ENCODE measurements at places on chromosomes 7 and 10.

- no peak for DNase-seq
Measured at GRCh38 chr10:44460416-44460815, 75.5 kb upstream of the CXCL12 start.

GRCh38 chr7:108282427-108282996, 152.4 kb upstream of the LAMB4 start:
- no peak for DNase-seq

DNA sequence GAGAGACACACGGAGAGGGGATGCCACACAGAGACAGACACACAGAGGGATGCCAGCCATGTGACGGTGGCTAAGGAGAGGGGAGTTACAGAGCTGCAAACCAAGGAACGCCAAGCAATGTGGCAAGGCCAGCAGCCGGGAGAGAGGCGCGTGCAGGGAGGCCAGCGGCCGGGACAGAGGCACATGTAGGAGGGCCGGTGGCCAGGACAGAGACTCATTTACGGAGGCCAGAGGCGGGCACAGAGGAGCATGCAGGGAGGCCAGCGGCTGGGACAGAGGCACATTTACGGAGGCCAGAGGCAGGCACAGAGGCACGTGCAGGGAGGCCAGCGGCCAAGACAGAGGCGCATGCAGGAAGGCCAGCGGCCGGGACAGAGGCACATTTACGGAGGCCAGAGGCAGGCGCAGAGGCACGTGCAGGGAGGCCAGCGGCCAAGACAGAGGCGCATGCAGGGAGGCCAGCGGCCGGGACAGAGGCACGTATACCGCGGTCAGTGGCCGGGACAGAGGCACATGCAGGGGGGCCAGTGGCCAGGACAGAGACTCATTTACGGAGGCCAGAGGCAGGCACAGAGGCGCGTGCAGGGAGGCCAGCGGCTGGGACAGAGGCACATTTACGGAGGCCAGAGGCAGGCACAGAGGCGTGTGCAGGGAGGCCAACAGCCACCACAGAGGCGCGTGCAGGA, 40.4 kb downstream of the INSIG1 start:
- DNase-seq: no peak

- DNase-seq: no peak
Measured at GRCh38 chr10:99389729-99390480, 40.5 kb downstream of the GOT1 start.

- DNase-seq: no peak
Measured at GRCh38 chr10:4720463-4720862, 105.5 kb upstream of the AKR1E2 start.

DNA sequence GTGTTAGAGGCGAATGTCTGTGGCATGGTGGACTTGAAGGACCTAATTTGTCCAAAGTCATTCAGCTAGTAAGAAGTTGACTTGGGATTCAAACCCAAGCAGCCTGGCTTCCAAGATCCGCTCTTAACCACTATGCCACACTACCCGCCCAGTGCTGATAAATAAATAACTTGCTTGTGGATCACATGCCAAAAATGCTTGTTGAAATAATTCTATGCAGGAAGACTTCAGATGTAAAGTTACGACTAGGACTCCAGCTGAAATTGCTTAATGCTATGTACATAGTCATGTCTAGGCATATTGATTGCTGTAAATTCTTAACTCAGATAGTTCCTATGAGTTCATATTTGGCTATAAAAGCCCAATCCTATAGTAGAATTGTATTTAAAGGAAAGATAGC, 76.0 kb downstream of the PLXDC2 start:
- no peak for DNase-seq

- no peak for DNase-seq
Measured at GRCh38 chr7:33792041-33792440, 113.3 kb upstream of the BMPER start.

DNA sequence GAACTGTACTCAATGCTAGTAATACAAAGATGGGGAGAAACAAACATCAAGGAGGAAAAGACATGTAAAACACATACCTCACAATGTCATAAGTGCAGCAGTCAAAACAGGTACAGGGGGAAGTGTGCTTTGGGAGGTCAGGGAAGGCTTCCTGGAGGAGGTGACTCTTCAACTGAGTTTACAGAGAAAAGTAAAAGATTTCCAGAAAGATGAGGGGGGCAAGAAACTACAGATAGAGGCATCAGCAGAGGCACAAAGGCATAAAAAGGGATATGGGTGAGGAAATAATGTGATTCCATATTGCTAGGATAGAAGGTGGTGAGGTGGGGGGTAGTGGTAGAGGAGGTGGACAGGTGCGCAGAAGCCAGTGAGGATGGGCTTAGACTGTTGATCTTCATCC, 95.0 kb downstream of the LSM5 start:
- no peak for DNase-seq

- no peak for DNase-seq
Measured at GRCh38 chr7:27116962-27117886, 13.3 kb downstream of the HOXA4 start.

DNA sequence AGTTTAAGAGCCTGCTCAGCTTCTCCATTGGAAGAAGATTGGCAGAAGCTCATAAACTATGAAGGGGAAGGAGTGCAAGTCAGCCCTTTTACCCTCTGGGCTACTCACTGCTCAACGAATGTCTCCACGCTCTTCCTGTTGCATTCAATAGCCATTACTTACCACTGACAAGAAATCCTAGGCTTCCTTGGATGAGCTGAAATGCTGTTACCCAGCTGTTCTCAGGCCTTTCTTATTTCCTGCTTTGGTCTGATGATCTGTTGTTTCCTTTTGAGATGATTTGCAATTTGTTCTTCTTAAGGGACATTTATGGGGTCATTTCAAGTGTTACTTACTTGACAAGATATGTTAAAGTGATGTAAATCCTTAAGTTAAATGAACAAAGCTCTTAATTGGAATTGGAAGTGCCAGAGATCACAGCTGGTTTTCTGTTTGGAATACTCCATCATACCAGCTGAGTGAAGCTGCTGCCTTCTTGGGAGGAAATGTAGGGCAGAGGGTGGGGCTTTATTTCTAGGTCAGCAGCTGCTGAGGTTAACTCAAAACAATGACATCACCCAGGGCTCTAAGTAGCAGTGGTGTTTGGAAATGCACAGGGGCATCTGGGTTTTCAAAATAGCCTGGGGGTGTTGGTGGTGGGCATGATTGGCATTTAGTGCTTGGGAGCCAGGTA, 170.0 kb downstream of the PRKCQ start:
- DNase-seq: peak; percentile 70

GRCh38 chr7:139341776-139342226, 664 bp downstream of the FMC1 start:
- DNase-seq: no peak

- DNase-seq: no peak
Measured at GRCh38 chr7:98913612-98914011, 35.3 kb downstream of the TRRAP start.

DNA sequence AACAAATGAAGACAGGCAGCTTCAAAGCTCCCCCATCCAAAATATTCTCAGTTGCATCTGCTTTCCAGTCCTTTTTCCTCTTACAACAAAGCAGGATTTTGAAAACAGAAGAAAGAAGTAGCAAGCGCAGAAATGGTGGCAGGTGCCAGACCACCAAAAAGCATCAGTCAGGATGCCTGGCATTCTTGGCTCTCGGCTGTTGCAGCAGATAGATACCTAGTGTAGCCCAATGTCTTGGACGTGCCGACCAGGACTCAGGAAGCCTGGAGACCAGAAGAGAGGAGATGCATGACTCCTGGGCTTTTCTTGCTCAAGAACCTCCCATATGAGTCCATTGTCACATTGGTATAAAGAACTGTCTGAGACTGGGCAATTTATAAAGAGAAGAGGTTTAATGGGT, 115.2 kb downstream of the RAB18 start:
- DNase-seq: no peak
